Activated naive CD4-positive, alpha-beta T cell treated with anti-CD3 and anti-CD28 coated beads, Interleukin-2, amount 50 U/mL, for 16 hours (primary cell): ENCODE measurements at places on chromosomes 2 and 18.

GRCh38 chr2:175168564-175168945 is 552 bp upstream of the ATF2 start:
- no peak for DNase-seq

DNA sequence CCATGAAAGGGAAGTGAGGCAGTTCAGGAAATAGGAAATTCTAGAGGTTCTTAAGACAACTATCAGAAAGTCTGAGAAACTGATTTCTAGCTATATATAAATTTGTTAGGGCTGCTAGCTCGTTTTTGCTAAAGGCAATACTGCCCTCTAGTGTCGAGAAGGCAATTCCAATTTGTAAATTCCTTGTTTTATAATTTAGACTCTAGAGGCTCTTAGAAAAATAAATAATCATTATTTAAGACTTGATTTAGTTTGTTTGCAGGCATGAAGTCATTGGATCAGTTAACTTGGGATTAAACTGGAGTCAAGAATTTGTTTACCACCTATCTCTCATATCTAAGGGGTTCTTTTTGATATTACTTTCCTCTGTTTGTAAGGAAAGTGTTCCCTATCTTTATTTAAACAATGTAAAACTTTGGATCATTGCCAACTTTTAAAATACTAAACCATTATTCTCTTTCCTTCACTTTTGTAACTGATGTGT is 66.2 kb downstream of the ACVR2A start:
- peak; percentile 11 for DNase-seq

DNA sequence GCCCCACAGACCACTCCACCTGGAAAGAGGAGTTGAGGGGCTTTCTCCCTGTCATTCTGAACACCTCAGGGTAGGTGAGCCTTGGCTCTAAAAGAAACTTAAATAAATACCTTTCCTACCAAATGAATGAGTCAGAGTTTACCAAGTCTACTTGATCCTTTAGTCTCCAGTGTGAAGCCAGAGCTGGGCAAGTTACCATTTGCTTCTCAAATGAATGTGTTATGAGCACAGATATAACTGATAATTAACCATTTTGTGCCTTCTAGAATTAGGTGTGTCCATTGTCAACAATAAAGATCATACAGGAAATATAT is 347.7 kb downstream of the KIAA1328 start:
- no peak for DNase-seq

DNA sequence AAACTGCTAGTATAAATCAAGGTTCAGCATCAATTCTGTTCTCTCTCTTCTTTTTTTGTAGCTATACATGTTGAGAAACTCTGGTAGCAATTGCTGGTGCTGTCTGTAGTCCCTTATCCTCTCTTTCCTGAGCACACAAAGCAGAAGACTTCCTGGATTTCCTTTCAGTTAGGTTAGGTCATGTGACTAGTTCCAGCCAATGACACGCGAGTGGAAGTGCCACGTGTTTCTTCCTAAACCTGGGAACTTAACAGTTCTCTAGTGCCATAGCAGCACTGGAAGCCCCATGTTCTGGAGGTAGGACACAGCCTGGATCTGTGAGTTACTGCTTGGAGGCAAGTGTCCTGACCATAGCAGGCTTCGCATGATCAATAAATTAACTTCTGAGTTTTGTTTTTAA is 125.9 kb downstream of the PLA2R1 start:
- DNase-seq: no peak

GRCh38 chr2:183063083-183063482 is 15.5 kb upstream of the DUSP19 start:
- no peak for DNase-seq

DNA sequence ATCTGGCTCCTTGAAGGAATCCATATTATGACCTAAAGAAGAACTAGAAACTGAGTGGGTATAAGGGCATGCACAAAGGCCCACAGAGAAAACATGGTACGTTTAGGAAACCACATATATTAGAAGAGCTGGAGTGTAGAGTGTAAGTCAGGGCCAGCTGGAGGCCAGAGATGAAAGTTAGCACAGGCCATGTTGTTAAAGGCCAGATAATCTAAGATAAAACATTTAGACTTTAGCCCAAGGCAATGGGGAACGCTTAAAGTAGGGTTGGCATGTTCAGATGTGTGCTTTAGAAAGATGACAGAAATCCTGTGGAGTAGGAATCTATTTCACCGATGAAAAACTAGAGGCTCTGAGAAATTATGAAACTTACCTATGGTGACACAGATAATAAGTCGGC is 229.1 kb upstream of the NRP2 start:
- DNase-seq: no peak

- no peak for DNase-seq
Observed at GRCh38 chr2:54602736-54603322, 120.6 kb upstream of the EML6 start.

- DNase-seq: no peak
Observed at GRCh38 chr2:57869758-57870344, 176.8 kb upstream of the VRK2 start.

DNA sequence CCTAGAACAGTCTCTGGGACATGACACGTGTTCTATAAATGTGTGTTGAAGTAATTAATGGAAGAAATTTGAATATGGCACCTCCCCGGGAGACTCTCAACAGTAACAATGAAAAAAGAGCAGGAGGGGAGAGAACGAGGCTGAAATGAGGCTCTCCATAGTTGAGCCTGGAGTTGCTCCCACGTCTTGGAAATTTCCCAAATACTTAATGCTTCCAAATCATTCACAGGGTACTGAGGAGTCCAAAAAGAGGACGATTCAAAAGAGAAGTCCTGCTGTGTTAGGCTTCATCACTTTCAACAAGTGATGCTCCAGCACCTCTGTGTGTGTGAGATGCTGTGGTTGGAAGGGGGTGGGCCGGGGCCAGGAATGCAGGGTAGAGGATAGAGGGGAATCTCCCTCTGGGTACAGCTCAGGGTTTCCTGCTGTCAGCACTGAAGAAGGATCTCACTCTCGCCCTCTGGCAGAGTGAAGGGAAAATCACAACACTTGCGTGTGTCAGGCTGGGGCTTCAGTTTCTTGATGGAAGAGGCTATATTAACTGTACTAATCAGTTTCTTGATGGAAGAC is 18.1 kb upstream of the ZNF407 start:
- no peak for DNase-seq

GRCh38 chr18:74516271-74517235 is 17.7 kb upstream of the CNDP1 start:
- DNase-seq: no peak

DNA sequence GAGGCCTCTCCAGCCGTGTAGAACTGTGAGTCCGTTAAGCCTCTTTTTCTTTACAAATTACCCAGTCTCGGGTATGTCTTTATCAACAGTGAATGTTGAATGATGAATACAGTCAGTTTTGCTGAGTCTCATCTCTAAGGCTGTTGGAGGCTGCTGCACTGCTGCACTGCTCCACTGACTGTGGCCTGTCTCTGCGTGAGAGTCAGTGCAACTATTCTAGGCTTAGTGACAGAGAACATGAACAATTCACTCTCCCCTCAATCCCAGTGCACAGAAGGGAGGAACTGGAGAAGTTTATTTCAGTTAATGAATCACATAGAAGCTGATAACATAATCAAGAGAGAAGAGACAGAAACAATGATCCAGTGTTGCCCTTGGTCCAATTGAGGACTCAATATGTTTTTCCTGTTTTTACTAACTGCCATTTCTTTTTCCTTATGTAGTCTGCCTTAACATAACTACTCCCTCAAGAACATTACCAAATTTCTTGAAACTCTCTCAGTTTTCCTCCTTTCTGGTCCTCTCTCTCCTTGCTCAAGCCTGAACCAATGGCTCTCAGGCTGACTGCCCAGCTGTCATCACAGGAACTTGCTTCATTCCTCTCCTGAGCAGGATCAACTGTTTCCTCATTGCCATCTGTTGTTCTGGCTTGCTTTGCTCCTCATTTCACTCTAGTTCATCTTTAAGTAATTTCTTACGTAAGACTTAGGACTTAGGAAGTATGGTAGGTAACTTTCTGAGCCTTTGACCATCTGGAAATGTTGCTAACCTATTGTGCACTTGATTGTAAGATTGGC is 483.2 kb downstream of the METTL4 start:
- no peak for DNase-seq

- no peak for DNase-seq
Observed at GRCh38 chr2:176482107-176482506, 212.9 kb downstream of the MTX2 start.

- DNase-seq: peak; percentile 82
Observed at GRCh38 chr2:96760986-96761832, 507 bp downstream of the CNNM4 start.

GRCh38 chr2:111537078-111537655 is 346.8 kb downstream of the ANAPC1 start:
- DNase-seq: no peak

- DNase-seq: no peak
Observed at GRCh38 chr2:216620786-216621185, 12.4 kb upstream of the IGFBP2 start.

GRCh38 chr2:96763511-96764252 is 3.0 kb downstream of the CNNM4 start:
- DNase-seq: no peak

DNA sequence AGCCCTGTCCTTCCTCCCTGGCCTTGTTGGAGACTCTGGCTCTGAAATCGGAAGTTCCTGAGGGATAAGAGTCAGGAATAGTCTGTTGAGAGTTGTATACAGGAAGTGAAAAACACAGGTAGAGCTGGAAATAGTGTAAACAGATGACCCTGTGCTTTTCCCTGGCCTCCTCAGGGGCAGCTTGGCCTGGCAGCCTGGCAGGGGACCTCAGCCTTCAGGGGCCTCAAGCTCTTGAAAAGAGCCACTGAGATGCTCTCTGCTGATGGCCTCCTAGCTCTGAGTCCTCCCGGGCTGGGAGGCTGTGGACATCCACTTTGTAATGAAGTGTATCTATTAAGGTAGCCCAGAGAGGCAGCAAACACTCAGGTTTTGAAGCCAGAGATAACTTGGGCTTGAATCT is 79.3 kb downstream of the DDX1 start:
- no peak for DNase-seq

GRCh38 chr18:25805323-25805722 is 285.1 kb downstream of the SS18 start:
- DNase-seq: no peak
